ENCODE measurements at places on chromosomes 2 and 18.

DNA sequence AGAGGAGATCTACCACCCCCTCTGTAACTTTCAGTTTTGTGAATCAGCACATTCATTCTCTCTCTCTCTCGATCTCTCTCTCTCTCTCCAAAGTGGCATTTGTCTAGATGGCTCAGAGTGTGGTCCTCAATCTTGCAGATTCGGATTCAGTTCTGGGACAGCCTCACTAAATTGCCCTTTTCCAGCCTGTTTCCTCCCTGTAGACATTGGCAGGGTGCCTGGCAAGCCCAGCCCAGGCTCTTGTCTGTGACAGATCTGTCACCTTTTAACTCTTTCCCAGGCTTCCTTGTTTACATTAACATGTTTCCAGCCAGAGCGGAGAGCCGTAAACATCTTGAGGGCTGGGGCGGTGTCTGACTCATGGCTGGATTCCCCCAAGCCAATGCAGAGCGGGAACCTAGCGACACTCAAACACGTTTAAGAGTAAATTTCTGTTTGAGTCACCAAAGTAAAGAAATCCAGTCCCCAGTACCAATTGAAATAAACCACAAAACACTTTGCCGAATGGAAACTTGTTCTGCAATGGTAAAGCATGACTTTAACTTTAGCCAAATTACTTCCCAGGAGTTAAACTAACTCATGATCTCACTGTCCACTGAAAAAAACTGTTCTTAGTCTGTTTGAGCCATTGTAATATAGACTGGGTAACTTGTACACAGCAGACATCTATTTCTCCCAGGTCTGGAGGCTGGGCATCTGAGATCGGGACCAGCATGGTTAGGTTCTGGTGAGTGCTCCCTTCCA is 6.6 kb upstream of the CYP27C1 start:
- DNase-seq = no peak

GRCh38 chr2:171402906-171403580 is 30.7 kb downstream of the METTL8 start:
- DNase-seq = no peak

DNA sequence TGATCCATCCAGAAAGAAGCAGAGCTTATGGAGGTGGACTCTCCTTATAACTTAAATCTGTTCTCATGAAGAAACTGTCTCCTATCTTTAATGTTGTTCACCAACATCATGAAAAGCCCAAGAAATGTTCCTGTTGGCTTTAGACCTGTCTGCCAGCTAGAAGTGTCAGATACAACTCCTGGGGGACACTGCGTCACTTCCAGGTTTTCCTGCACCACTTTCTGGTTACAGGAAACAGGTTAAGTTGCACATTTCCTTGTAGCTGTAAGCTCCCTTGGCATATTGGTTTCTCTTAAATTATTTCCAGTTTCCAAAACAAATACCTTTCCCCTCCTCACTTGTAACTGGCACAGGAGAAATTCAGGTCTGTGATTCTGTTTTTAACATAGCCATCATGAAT is 2.9 kb downstream of the CEP68 start:
- no peak for DNase-seq

DNA sequence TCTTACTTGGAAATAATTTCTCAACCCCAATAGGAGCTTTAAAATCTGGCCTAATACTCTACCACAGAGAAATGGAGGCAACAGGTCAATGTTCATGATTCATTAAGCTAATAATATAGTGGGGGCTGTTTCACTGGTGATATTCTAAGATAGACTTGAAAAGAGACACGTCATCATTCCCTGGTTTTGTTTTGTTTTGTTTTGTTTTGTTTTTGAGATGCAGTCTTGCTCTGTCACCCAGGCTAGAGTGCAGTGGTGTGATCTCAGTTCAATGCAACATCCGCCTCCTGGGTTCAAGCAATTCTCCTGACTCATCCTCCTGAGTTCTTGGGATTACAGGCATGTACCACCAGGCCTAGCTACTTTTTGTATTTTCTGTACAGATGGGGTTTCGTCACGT is 37.5 kb upstream of the SOS1 start:
- no peak for DNase-seq

- no peak for DNase-seq
Observed at GRCh38 chr18:58464104-58464625, 164.7 kb downstream of the ALPK2 start.

- peak; percentile 71 for DNase-seq
Observed at GRCh38 chr2:135797497-135798274, 39.3 kb downstream of the LCT start.

DNA sequence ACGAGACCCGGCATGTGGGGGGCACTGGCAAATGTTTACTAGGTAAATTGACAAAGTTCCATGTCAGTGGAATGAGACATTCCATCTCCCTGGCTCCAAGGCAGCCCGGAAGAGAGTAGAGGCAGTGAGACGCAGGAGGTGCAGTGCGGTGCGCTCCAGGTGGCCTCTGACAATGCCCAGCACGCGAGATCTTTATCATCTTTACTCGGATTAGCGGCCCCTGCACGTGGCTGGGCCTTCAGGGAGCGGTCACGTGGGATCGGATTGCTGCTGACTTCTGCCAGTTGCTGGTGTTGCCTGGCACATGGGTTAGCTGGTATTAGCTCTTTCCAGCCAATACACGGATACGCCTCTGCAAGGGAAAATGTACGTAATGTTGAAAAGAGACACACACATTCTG is 151.2 kb upstream of the ALKAL2 start:
- DNase-seq = no peak

GRCh38 chr2:194319222-194319992 is 1337.6 kb upstream of the SLC39A10 start:
- DNase-seq = no peak

DNA sequence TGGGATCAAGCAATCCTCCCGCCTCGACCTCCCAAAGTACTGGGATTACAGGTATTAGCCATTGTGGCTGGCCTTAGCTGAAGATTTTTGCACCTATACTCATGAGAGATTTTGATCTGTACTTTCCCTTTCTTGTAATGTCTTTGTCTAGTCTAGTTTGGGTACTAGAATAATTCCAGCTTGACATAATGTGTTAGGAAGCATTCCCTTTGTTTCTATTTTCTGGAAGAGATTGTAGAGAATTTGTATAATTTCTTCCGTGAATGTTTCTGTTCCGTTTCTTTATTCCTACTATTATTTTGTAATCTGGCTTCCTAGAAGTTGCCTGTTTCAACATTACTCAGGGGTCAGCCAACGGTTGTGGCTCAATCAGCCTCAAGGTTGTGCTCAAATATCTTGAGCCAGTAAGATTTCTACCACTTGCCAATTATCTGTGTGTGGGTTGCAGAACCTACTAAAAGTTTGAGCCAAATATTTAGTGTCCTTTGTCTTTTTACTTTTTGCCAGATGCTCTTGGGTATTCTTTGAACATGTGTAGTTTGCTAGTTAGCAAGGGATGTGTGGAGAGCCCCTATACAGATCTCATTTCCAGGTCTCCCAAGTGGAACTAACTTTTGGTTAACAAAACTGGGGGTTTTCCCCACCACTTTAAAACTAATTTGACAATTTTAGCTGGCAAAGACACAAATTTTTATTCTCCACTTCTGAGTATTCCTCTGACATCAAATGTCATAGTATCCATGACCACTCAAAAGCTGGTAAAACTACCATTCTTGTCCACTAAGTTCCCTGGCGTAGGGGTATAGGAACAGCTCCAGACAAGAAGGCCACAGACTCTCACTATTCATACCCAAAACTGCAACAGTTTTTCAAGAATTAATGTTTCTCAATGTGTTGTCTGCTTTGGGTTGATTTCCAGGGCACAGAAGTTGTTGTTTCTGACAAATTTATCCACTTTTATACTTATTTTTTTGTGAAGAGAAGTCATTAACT is 42.8 kb upstream of the BAZ2B start:
- no peak for DNase-seq

- DNase-seq = no peak
Observed at GRCh38 chr18:255171-255570, 12.7 kb downstream of the THOC1 start.

DNA sequence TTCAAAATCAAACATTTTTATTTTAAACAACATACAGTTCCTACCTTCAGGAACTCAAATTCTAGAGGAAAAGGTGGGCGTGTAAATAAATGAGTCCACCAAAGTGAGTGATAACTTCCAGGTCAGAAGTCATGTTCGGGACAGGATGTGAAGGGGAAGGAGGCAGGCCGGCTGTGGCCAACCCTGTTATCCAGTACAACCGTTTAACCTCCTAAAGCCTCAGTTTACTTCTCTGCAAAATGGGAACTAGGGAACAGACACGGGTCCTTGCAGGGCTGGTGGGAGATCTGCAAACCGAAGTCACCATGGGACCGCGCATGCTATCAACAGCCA is 373 bp downstream of the EIPR1 start:
- no peak for DNase-seq

GRCh38 chr2:174014699-174015070 is 49.5 kb upstream of the SP3 start:
- DNase-seq = no peak

- no peak for DNase-seq
Observed at GRCh38 chr18:57668021-57668420, 46.4 kb upstream of the NARS1 start.

GRCh38 chr2:74025971-74026612 is 41.4 kb downstream of the TET3 start:
- peak; percentile 6 for DNase-seq

- no peak for DNase-seq
Observed at GRCh38 chr18:63444580-63444979, 22.3 kb upstream of the VPS4B start.

DNA sequence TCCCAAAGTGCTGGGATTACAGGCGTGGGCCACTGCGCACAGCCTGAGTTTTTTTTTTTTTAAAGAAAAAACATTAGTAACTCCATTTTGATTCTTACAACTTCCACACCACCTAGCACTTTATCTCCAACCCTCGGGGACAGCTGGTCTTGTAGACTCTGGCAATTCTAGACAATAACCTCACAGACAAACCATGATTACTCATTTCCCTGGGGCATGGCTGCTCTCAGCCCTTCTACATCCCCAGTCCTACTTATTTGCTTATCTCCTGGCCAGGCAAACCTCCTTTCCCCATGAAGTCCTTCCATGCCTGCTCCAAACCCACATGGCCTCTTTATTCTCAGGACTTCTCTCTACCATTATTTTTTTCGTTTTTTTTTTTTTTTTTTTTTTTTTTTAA is 91.1 kb downstream of the ACTR3 start:
- DNase-seq = no peak

GRCh38 chr18:9048808-9049494 is 53.5 kb upstream of the NDUFV2 start:
- DNase-seq = no peak

DNA sequence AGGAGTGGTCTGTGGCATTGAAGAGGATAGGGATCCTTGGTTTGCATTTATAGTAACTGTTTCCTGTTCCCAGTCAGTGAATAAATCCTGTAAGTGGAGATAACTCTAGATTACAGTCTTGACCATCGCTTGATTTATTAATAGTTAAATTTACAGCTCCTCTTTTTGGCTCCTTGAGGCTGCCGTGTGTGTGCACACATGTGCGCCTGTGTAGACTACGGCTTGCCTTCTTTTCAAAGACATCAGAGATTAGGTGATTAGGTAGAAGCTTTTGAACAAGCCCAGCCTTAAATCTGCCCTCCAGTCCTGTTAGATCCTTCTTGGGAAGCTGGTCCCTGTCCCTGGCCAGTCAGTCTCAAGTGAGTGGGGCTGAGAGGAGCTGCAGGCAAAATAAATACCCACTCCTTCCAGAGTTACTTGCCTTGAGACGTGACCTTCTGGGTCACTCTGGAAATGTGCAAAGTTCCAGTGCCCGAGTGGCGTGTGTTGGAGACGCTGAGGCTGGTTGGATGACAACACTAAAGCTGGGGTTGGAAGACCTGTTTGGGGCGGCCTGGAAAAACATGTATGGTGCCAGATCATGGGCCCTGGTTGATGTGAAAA is 32.0 kb downstream of the TCF7L1 start:
- DNase-seq = no peak

GRCh38 chr18:37508207-37508606 is 57.4 kb downstream of the CELF4 start:
- no peak for DNase-seq

- no peak for DNase-seq
Observed at GRCh38 chr2:54638103-54638502, 85.4 kb upstream of the EML6 start.

- DNase-seq = no peak
Observed at GRCh38 chr2:58006952-58007284, 39.7 kb upstream of the VRK2 start.

GRCh38 chr2:1375794-1376193 is 37.5 kb upstream of the TPO start:
- DNase-seq = no peak

GRCh38 chr2:105755895-105756294 is 11.2 kb downstream of the NCK2 start:
- DNase-seq = no peak

DNA sequence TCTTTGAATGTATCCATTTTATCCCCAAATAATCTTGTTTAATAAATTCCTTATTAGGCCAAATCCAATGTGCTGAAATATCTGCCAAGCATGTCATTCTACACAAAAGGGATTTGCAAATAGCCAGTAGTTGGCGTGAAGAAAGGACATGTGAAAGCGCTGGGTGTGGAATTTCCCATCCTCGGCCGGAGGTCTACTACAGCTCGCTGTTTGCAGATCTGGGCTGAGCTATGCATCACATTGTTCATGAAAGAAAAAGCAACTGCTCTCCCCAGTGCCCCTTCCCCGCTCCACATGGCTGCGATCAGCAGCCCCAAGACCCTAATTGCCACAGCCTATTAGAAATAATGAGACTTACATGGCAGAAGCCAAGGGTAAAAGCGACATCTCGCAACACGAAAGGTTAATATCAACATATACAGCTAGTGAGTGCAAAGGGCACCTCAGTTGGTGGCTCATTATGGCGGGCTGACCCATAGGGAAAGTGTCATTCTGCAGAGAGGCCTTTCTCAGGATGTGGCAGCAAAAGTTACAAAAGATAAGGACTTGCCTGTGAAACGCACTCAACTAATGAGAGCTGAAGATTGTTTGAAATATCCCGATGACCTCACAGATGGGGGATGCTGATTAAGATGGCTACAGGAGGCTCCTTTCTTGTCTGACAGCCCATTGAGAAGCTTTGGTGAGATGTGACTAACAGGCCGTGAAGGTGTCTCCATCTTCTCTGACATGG is 126.9 kb upstream of the CYP1B1 start:
- DNase-seq = no peak

DNA sequence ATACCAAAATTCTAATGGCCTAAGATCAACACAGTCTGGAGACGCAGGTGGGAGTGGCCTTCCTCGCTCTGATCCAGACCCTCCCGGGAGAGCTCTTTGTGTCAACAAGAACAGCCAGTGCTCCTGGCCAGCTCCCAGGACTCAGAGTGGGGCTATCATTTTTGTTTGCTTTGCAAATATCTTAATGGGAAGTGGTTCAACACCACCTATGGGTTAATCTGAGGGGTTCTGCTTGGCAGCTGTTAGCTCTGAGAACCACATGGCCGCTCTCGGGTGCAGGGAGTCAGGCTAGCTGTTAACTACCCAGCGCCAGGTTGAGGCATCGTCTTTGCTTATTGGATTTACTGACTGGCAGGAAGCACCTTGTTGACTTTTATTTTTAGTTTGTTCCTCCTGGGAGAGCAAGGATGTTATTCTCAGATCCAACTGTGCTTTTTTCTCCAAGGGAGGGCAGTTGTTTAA is 184.8 kb upstream of the SP5 start:
- no peak for DNase-seq

GRCh38 chr2:42200926-42201855 is 32.0 kb downstream of the EML4 start:
- DNase-seq = no peak

Data from effector memory CD8-positive, alpha-beta T cell (primary cell).